Psoas muscle (tissue), 8 donors: ENCODE measurements at places on chromosomes 13 and 19.

GRCh38 chr13:44758630-44759383 lies 182.7 kb upstream of the TSC22D1 start:
- no peak for DNase-seq

- DNase-seq: no peak
Measured at GRCh38 chr13:49319551-49319950, 71.8 kb downstream of the CDADC1 start.

- no peak for DNase-seq
Measured at GRCh38 chr13:112839356-112840105, 129.5 kb upstream of the MCF2L start.

- peak; percentile 100 for DNase-seq
Measured at GRCh38 chr19:35748106-35749020, at the start of gene LIN37. TSS of gene LIN37 (plus strand) at chr19:35748576. CDS start at chr19:35748725, 149 bp downstream.

DNA sequence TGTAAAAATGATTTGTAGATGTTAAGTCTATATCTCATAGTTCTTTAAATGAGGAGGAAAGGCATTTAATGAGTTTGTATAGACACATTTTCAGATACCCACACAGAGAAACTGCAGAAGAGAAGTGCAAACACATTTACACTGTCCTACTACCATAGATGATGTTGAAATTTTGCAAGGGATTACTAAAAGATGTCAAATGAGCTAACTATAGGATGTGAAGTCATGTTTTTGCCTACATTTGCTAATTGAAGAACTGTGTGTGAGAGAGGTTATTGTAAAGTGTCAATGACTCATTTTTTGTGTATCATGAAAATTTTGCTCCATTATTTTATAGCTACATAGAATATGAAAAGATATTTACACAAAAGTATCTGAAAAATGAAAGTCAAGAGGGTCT lies 178.9 kb downstream of the ITGBL1 start:
- no peak for DNase-seq

- peak; percentile 56 for DNase-seq
Measured at GRCh38 chr19:43639519-43640423, at the start of gene CADM4. TSS of gene CADM4 (minus strand) at chr19:43639850. CDS start at chr19:43639790, 60 bp downstream.

GRCh38 chr13:32125751-32126150 lies 94.2 kb downstream of the FRY start:
- DNase-seq: no peak

DNA sequence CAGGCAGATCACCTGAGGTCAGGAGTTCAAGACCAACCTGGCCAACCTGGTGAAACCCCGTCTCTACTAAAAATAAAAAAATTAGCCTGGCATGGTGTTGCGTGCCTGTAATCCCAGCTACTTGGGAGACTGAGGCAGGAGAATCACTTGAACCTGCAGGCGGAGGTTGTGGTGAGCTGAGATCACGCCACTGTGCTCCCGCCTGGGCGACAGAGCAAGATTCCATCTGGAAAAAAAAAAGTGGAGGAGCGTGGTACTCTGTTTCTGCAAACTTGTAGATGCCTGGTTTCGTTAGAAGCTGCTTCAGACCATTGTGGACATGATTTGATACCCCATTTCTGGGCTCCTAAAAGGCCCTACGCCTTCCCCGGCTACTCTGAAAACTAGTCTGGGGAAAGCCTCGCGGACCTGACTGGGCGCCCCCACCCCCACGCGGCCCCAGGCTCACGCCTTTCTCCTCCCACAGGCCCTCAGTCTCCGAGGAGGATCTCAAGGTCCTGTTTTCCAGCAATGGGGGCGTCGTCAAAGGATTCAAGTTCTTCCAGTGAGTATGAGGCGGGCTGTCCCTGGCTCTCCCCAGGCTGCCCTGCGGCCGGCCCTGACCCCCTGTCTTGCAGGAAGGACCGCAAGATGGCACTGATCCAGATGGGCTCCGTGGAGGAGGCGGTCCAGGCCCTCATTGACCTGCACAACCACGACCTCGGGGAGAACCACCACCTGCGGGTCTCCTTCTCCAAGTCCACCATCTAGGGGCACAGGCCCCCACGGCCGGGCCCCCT lies 11.5 kb downstream of the PLPPR3 start:
- DNase-seq: no peak

DNA sequence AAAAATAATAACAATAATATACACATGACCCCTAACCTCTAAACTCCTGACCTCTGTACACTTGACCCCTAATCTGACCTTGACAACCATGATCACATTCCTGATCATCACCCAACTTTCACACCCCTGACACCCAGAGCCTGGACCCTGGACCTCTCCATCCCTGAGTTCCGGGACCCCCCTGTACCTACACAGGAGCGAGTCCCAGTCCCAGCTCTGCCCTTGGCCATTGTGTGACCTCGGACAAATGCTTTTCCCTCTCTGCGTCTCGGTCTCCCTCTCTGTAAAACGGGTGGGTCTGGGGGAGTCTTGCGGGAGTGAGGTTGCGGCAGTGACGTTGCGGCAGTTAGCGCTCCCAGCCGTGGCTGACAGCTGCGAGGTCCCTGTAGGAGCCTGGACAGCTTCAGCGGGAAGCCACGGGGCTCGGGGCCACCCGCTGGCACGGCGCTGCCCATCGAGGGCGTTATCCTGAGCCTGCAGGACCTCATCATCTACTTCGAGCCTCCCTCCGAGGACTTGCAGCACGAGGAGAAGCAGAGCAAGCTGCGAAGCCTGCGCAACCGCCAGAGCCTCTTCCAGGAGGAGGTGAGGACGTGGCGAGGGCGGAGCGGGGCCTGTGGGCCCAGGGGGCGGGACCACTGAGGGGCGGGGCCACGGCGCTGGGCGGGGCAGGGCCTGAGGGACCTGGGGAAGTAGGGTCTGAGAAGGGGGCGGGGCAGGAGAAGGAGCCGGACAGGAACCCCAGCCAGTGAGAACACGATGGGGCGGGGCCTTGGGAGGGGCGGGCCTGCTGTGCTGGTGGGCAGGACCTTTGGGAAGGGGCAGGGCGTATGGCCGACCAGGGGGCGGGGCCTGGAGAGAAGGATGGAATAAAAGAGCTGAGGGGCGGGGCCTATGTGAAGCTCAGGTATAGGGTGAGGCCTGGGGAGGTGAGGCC lies 19.2 kb downstream of the RYR1 start:
- peak; percentile 87 for DNase-seq

DNA sequence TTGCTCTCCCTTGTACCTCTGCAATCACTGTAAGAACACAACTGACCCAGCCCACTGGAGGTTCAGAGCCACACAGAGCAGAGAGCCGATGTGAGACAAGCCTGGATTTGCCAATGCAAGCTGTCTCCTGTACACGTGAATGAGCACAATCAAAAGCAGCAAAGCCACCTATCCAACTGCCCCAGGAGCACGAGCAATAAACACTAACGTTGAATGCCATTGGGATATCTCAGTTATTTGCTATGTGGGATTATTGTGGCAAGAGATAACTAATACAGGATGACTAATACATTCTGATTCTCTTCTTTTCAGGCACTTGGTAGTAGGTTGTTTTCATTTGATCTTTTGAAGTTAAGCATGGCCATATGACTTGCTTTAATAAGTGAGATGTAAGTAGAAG lies 85.2 kb upstream of the FAM216B start:
- DNase-seq: no peak

GRCh38 chr19:33902802-33903488 lies 106.3 kb downstream of the KCTD15 start:
- no peak for DNase-seq

DNA sequence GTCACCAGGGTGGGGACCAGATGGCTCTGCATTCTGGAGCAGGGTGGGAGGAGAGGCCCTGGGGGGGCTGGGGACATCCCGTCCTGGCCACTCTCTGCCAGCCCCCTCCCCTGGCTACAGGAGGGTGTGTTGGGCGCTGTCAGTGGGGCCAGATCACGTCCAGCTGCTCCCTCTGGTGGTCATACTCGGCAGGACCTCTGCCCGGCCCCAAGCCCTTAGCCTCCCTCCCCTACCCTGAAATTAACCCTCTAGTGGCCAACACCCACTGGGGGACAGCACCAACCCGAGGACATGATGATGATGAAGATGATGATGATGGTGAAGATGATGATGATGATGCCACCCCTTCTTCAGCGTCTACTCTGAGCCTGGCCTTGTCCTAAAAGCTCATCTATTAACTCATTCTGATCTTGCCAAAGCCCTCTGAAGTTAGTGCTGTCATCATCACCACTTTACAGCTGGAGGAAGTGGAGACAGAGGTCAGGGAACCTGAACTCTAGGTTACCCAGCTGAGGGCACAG lies 590 bp upstream of the LGI4 start:
- peak; percentile 78 for DNase-seq

DNA sequence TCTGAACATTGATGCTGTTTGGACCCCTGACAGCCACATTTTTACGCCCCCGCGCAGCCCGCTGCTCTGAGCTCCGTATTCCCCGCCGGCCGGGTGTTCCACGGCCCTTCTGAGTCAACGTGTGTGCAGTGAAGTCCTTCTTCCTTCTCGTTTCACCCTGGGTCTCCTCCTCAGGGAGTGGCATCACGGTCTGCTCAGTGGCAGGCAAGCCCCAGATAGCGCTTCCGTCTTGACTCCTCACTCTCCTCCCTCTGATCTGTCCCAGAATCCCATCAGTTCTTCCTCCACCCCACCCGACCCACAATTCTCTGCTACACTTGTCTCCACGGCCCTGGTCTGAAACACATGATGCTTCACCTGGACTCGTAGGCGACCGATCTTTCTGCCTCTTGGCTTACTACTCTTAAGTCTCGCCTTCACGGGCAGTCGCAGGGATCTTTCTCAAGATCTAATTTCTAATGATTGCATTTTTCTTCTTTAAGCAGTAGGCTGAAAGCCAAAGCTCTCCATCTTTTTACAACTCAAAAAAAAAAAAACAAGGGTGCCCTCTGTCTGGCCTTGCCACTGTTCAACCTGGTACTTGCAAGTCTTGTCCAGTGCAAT lies 33.9 kb downstream of the CCNE1 start:
- DNase-seq: no peak

- DNase-seq: no peak
Measured at GRCh38 chr13:44711706-44712105, 135.6 kb upstream of the TSC22D1 start.

- no peak for DNase-seq
Measured at GRCh38 chr19:29569038-29569911, 36.8 kb upstream of the POP4 start.

- DNase-seq: no peak
Measured at GRCh38 chr13:38766799-38767198, 79.9 kb downstream of the FREM2 start.

DNA sequence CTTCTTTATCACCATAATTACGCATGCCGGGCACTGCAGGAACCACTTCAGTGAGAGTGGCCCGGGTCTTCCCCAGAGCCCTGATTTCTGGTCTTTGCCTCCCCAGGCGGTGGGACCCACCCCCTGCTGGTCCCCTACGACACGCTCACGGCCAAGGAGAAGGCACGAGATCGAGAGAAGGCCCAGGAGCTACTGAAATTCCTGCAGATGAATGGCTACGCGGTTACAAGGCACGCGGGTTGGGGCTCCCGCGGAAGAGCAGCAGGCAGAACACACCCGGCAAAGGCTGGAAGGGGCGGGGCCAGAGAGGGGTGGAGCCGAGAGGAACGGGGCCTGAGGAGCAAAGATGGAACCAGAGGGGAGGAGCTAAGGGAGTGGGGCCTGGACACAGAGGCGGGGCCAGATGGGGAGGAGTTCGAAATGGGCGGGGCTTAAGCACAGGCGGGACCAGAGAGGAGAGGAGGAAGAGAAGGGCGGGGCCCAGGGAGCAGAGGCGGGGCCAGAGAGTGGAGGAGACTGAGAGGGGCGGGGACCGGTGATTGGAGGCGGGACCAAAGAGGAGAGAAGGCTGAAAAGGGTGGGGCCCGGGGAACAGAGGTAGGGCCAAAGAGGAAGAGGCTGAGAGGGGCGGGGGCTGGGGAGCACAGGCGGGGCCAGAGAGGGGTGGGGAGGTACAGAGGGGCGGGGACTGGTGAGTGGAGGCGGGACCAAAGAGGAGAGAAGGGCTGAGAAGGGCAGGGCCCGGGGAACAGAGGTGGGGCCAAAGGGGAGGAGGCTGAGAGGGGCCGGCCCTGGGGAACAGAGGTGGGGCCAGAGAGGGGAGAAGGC lies 73.4 kb downstream of the RYR1 start:
- peak; percentile 82 for DNase-seq

DNA sequence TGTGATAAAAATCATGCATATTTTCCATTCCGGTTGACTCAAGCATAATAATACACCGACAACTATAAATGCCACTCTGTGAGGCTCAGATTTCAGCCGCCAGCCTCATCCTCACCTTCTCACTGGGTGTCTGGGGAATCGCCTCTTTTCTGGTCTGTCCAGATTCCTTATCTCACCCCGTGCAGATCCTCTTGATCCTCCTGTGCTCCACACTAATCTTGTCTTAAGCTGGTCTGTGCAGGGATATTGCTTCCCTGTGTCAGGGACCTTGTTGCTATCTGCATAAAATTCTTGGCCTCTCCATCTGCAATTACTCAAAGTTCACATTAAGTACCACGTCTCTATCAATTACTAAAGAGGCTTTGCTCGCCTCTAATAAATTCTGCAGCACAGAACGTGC lies 116.6 kb upstream of the SPACA7 start:
- DNase-seq: no peak

- DNase-seq: no peak
Measured at GRCh38 chr13:89267734-89268133, 1596.6 kb downstream of the SLITRK5 start.

GRCh38 chr19:41529484-41530183 lies 46.3 kb upstream of the CEACAM21 start:
- DNase-seq: no peak

GRCh38 chr19:53942001-53942786 lies 20.5 kb upstream of the CACNG8 start:
- DNase-seq: no peak

GRCh38 chr13:32415019-32415418 lies 12.9 kb downstream of the N4BP2L1 start:
- no peak for DNase-seq

DNA sequence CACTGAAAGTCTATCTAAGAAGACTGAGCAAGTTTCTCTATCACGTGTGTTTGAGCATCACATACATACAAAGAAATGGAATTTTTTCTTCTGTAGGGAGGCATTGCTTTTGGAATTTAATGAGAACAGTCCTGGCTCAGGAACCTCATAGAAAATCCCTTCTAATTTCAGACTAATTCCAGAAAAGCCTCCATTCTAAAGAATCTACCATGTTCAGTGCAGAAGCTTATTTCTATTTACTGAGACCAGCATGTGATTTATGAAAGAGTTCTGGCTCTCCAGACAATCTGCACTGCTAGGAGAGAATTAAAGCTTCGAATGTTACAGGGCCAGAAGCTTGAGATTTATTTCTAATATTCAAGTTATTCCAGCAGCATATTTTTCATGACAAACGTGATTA lies 186.8 kb downstream of the TBC1D4 start:
- no peak for DNase-seq

- DNase-seq: no peak
Measured at GRCh38 chr19:55275851-55276719, 3.8 kb downstream of the HSPBP1 start.

DNA sequence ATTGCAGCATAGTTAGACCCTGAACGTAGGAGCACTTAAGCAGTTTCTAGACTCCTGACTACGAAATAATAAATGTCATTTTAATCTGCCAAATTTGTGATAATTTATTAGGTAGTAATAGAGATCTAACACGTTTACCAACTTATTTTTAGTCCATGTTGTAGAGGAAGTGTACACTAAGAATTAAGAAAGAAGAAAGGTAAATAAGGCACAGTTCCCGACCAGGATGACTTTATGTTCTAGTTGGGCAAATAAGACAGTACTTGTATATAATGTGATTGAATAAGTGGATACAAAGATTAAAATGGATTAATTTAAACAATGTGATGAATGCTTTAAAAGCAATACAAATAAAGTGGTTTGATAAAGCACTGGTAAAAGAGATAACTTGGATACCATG lies 1306.2 kb upstream of the PCDH20 start:
- DNase-seq: no peak

GRCh38 chr19:30001301-30001700 lies 59.3 kb downstream of the URI1 start:
- DNase-seq: no peak

- DNase-seq: no peak
Measured at GRCh38 chr19:542173-542866, 1.5 kb upstream of the GZMM start.
